ENCODE measurements at places on chromosomes 3 and 15.
A peak's percentile ranks its signal among the peaks of the same experiment; 100 is the strongest.

DNA sequence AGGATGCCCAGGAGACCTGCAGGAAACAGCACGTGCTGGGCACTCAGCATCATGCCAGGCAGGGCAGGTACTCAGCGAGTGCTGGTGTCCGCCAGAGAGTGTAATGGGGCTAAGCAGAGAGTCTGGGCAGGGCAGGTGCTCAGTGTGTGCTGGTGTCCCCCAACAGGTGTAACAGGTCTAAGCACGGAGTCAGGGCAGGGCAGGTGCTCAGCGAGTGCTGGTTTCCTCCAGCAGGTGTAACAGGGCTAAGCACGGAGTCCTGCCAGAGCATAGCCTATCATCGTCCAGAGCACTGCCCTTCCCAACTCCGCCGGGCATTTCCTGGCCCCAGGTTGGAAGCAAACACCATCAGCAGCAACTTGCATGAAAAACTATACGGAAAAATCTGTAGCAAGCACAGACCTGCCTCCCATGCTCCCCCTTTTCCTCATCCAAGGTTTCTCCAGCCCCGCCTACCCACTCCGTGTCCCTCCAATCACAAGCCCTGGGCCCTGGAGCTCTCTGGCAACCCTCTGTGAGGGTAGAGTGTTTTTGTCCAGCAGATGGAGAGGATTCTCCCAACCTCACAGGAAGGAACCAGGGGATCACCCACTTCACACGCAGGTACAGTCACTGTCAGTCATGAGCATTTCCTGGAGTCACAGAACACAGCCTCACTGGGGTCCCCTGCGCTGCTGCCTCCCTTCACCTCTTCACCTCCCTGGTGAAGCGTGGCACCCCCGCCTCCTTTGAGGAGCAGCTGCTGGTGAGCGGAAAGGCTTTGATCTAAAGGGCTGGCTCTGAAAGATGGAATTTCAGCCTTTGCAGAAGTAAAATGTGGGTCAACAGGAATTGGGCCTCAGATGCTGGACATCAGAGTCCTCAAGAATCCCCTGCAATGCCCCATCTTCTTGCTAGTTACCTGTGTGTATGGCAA lies 302.5 kb downstream of the OCA2 start:
- DNase-seq: peak; percentile 34

DNA sequence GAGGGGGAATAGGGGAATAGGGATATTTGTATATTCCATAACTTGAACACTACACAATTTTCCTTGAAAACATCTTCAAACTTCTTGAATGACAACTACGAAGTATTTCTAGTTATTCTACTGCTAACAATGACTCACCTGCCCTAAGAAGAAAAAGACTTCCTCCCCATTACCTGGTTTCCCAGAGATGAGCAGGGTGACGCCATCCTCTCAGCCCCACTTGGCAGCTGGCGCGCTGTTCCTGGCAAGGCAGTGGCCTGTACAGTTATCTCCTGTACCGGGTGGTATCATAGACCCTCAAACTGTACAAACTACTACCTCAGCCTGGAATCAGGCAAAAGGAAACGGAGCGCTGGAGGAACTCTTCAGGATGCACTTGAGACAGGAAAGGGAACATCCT lies 10.4 kb downstream of the WDR82 start:
- no peak for DNase-seq

DNA sequence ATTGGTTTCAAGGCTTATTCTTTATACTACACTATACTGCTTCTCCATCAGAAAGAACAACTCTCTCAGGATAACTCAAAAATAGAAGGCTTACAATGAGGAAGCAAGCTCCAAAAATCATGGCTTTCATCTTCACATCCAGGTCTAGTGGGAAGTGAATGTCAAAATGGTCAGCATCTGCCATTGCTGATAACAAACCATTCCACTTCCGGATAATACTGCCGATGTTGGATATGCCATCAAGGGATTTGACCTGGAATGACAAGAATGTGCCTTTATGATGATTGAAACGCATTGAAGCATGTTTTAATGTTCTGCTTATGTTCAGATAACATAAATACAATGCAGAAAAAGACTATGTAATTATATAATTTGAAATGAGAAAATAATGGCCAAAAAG lies 34.0 kb upstream of the PLOD2 start:
- no peak for DNase-seq

DNA sequence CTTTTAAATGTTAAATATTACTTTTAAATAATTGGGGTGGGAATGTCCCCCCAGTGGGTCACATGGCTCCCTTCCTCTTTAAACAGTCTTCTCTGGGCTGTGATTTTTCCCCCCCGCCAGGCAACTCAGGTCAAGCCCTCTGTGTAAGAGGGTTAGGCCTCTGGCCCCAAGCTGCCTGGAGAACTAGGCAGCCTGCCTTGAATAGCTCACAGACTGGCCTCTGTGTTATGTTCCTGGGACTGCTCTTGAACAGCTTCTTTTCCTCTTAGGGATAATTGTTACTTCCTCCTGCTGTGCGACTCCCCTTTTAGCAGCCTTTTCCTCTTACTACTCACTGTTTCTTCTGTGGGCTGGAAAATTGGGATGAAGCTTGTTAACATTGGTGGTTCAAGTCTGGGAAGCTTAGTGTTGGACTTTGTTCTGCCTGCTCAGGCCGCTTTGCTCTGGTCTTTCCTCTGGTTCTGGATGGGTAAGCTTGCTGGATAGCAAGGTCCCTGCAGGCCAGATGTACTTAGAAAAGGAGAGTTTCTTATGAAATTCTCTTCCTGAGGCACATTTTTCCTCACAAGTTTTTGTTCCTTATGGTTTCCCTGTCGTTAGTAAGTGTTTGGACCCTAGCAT lies 2.2 kb downstream of the TEX264 start:
- DNase-seq: no peak

- DNase-seq: no peak
Measured at GRCh38 chr3:139225548-139225947, 118.3 kb upstream of the MRPS22 start.

DNA sequence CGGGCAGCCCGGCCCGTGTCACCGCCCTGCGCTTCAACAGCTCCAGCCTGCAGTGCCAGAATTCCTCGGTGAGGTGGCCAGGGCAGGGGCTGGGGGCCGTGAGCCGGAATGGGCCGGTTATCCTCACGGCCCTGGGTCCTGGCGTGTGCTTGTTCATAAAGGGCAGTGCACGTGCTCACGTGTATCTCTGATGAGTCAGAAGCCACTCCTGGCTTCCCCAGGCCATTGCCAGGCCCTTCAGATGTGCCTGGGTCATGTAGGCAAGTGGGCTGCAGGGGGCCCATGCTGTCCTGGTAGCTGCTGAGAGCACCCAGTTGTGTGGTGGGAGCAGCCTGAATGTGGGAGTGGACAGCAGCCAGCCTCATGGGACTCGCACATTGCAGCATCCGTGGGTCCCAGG lies 29.2 kb downstream of the PLXNA1 start:
- no peak for DNase-seq

GRCh38 chr15:69086427-69087204 lies 72.1 kb downstream of the NOX5 start:
- no peak for DNase-seq

DNA sequence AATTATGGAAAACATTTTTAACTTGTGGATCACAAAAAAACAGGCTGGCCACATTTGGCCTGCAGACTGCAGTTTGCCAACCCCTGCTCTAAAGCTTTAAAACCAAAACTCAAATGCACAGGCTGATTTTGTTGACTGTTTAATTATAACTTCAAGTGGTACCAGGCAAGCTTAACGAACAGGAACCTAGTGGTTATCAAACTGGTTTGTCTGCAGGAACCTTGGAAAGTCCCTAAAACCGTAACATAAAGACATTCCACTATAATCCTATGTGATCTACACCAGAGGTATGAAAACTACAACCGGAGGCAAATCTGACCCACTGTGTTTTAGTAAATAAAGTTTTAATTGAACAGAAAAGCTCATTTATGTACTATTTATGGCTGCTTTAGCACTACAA lies 52.4 kb downstream of the TBL1XR1 start:
- DNase-seq: no peak

GRCh38 chr15:39131609-39132008 lies 449.3 kb upstream of the THBS1 start:
- no peak for DNase-seq

DNA sequence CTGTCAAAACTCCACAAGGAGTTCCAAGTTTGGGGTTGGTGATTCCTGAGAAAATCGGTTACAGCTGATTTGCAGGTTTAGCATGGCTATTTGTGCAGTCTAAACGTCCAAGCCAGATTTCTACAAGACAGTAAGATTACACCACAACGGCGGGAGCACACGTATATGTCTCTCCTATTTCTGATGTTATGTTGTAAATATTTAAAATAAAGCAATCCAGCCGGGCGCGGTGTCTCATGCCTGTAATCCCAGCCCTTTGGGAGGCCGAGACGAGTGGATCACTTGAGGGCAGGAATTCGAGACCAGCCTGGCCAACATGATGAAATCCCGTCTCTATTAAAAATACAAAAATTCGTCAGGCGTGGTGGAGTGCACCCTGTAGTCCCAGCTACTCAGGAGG lies 106.8 kb upstream of the IGF1R start:
- no peak for DNase-seq

- DNase-seq: no peak
Measured at GRCh38 chr15:90015294-90015693, 14.2 kb downstream of the ZNF710 start.

DNA sequence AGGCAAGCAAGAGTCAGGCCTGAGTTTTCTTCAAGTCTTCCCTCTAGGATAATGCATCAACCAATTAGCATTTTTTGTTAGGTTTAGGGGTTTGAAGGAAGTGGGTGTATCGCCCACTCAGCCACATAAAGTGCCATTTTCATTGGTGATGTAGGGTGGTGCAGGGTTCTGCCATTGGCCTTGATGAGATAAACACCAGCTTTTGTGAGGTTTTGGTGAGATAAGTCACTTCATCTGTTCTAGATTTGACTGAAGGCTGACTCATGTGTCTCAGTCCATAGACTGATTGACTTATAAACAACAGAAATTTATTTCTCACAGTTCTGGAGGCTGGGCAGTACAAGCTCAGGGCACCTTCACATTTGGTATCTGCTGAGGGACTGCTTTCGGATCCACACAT lies 84.5 kb upstream of the C3orf80 start:
- DNase-seq: no peak

DNA sequence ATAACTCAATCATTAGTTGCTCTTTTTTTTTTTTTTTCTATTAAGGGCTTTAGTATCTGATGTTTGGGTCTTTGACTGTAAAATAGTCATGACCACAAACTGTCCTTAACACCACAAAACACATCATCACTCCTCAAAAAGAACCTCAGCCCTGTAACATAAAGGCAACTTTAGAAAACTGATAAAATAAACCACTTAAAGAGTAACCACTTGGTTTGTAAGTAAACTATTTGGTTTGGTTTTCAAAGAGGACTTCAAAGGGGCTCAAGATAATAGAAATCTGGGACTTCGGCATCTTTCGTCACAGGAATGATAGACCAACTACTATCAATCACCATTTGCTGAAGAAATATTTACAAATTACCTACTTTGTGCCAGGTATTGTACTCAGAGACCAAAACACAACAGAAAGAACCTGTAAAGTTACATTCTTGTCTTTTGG lies 167.8 kb downstream of the FOXP1 start:
- no peak for DNase-seq

- DNase-seq: no peak
Measured at GRCh38 chr3:125110016-125110875, 54.4 kb upstream of the HEG1 start.

- DNase-seq: no peak
Measured at GRCh38 chr3:4758957-4759656, 220.1 kb upstream of the BHLHE40 start.

GRCh38 chr3:176937541-176937940 lies 259.7 kb downstream of the TBL1XR1 start:
- no peak for DNase-seq

DNA sequence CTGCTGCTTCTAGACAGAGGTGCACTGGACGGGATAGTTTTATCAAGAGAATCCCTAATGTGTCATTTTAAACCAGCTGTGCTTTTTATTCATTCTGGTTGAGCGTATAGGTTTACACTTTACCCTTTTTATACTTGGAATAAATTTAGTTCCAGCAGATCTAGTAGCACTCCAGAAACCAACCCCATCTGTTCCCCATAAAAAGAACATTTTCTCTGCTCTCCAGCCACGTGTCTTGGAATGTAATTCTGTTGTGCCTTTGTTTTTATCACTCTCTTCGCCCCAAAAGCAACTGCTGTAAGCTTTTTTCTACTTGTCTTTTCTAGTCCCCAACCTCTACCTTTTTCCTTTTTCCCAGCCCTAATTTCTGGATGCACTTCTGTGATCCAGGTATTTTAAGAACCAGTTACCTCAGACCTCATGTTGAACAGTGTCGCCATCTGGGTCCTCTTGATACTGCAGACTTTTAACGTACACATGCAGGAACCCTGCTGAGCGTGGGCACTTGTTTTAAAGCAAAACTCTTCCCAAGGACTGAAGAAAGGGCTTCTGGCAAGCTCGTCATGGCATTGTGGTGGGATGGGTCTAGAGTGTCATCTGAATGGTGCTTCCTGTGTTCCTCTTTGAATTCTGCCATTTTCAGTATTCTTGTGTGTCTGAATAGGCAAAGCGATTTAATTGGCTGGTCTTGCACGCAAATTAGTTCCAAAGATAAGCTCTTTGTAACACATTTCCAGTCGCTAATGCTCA lies 5.7 kb upstream of the EXOG start:
- DNase-seq: no peak

GRCh38 chr15:43547539-43547938 lies 30.1 kb downstream of the MAP1A start:
- DNase-seq: no peak

- DNase-seq: no peak
Measured at GRCh38 chr3:17755836-17756235, 13.4 kb upstream of the TBC1D5 start.

DNA sequence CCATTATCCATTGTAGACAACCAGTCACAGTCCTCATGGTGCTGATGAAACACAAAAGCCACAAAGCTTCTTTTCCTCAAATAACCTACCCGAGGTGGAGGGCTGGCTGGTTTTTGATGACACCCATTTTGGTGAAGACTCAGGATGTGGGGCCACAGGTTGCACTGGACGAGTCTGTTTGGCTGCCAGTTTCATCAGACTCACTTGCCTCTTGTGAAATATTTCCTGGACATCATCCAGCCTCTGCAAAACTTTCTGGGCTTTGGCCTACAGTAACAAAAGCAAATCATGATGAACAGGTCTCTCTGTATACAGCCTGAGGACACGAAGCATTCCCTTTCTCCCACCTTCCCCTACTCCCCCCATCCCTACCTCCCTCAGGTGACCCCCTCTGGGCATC lies 42.2 kb downstream of the B3GNT5 start:
- DNase-seq: no peak
